ENCODE measurements at places on chromosomes 4 and X.

DNA sequence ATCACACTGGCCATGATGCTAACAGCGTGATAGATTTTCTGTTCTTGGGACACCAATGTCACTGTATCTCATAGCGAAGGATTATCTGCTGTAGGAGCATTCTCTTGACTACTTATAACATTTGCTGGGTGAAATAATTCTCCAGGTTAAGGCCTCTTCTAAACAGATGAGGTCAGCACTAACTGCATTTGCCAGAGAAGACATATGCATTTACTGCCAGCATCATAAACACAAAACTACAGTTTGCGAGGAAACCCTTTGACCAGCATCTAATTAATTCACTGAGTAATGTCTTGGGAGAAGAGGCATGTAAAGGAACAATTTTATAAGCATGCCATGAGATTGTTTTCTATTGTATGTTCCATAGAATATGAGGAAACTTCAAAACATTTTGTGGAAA lies 13.9 kb downstream of the TBC1D1 start:
- DNase-seq: no peak

- no peak for DNase-seq
Observed at GRCh38 chr4:168877511-168878491, 132.3 kb downstream of the CBR4 start.

- DNase-seq: peak; percentile 36
Observed at GRCh38 chr4:74133786-74134499, 24.0 kb upstream of the MTHFD2L start.

DNA sequence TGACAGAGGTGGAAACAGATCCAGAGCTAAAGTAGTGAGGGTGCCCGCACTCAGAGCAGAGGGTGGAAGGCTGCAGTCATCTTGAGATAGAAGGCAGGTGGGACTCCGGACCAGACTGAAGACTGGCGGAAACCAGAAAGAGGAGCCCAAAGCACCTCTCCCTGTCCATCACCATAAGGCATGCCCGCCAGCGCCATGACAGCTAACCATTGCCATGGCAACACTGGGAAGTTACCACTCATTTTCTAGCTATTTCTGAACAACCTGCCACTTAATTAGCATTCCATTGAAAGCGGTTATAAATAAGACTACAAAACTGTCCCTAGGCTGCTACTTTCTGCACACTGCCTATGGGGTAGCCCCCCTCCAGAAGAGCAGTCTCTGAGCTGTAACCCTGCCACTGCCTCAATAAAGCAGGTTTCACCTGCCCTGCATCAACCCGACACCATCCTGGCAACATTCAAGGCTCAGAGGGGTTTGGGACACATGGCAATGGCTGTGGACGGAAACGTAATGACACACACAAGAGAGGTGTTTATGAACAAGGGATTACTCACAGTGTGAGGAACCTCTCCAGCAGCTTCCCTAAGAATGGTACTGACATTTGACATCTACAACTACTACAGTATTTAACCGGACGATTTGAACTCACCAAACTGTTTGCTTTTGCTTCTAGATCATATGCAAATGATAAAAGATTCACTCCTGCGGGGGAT lies 27.8 kb upstream of the FGFBP2 start:
- no peak for DNase-seq

GRCh38 chr4:48360285-48361011 lies 19.1 kb downstream of the SLAIN2 start:
- DNase-seq: no peak

DNA sequence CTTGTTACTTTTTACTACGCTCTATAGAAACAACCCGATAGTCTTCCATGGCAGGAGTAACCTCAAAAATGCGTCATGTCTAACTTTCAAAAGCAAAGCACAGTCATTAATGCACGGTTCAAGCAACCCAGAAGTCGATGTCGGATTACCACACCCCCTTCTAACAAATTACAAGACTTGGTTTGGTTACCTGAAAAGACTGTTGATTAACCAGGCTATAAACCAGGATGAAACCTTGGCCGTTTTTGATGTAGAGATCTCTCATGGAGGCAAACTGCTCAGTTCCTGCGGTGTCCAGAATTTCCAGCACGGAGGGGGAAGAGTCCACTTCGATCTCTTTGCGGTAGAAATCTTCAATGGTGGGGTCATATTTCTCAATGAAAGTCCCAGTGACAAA lies 2.4 kb downstream of the RAP2C start:
- no peak for DNase-seq

GRCh38 chrX:63708801-63709200 lies 76.2 kb downstream of the ARHGEF9 start:
- no peak for DNase-seq

DNA sequence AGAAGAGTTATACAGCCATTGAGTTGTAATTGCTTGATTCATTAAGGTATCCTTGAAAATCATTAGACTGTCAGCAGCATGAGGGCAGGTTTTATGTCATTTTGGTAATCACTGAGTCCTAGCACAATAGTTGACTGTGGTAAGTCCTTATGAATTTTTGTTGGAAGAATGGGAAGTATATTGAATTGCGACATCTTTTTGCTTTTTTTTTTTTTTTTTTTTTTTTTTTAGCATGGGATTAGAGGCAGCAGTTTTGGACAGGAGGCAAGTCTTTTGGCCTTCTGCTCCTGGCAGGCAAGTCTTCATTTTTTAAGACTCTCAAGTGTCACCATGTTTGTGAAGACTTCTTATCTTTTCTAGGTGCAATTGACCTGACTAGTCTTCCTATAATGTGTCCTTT lies 29.7 kb downstream of the PRRG1 start:
- DNase-seq: no peak

DNA sequence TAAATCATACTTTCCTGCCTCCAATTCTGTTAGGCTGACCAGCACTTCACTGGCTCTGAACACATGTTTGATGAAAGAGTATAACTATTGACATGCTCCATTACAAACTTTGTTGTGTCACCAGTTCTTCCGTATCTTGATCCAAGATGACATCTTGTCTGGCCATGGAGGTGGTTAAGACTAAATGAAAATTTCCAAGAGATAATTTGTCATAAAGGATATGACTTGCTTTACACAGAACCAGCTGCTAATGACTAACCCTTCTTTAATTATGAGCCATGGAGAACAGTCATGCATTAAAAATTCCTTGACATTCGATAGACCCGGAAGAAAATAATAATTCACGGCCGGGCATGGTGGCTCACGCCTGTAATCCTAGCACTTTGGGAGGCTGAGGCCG lies 17.7 kb upstream of the N4BP2 start:
- DNase-seq: no peak

GRCh38 chr4:53477636-53478035 lies 100.2 kb downstream of the FIP1L1 start:
- no peak for DNase-seq

DNA sequence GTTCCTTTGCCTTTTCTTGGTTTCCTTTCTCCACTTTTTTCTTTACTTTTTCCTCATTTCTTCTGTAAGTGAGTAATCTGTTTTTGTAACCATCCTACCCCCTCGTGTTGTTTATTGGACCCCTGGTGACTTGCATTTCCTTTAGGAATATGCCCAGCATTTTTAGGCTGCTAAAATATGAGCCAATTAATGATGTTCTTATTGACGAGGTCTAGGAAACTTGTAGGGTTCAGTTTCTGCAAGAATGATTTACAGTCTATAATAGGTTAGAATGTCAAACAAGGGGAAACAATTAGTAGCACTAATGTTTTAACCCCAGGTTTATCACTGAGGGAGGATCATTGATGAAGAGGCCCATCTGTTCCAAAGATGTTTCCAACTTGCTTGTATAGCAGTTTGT lies 79.0 kb downstream of the CPE start:
- DNase-seq: no peak

DNA sequence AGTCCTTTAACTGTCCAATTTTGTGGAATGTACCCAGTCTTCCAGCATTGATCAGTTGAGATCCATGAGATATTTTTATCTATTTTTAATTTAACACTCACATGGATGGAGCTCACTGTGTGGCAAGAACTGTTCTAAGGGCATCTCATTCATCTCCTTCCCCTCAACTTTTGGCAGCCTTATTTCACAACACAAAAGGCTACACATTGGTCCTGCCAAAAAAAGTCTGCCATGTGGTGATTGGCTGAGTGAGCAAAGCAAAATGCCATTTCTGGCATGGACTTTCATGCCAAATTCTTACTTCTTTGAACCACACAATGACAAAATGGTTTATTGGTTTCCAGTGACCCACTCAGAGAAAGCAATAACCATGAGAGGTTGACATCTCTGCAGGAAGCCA lies 171.6 kb upstream of the MAP3K15 start:
- no peak for DNase-seq

- no peak for DNase-seq
Observed at GRCh38 chr4:165360985-165361670, 17.7 kb upstream of the CPE start.

DNA sequence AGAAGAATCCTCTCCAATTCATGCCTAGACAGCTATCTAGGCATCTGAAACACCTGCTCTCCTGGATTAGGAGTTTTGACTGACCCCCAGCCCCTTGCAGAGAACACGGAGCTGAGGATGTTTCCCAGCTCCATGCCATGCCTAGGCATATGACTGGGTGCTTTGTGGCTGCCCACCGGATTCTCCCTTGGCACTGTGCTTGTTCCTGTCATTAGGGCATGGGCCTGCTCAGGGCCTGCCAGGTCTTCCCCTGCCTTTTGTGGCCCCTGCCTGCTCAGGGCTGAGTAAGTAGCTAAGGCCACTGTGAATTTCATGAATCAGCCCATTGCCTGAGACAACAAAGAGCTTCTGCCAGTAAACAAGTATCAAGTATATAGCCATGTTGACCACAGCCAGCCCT lies 867.4 kb downstream of the TECRL start:
- DNase-seq: no peak

- no peak for DNase-seq
Observed at GRCh38 chr4:16083241-16084191, at the start of gene PROM1. Gene PROM1 (minus strand): TSS chr4:16084023. CDS start chr4:16075906, 8,117 bp downstream.

- no peak for DNase-seq
Observed at GRCh38 chr4:123830930-123831329, 434.3 kb downstream of the SPRY1 start.

DNA sequence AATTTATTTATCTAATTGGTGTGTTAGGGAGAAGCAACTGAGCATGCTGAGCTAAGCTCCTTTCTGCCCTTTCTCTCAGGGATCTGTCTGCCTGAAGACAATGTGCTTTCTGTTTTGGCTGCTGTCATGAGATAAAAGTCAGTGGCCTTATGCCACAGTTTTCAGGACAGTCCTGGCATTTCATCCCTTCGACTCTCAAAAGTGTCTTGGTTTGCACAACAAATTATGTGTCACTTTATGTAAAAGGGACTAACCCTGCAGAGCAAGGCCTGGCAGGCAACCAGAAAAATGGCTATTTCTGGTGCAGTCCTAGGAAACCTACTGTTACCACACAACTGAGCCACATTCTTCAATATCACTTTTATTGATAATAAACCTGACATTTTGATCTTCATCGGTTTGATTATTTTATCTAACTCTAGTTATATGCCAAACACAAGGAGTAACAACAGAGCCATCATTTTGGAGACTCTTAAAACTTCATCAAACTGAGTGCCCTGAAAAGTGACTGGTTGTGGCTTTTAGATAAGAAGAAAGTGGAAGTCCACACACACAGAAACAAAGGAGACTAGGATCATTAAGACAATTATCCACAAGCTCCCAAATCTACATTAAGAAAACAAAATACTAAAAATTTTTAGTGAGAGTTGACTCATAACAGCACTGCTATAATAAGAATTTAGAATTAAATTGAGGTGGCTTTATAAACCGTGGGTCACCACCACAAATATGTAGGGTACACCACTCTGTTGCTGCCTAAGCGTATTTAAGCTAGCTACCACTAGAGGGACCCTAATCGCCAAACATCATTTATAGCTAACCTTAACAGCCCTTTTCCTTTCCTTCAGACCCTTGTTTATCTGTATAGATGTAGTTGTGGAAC lies 95.9 kb upstream of the PTPN13 start:
- peak; percentile 34 for DNase-seq

DNA sequence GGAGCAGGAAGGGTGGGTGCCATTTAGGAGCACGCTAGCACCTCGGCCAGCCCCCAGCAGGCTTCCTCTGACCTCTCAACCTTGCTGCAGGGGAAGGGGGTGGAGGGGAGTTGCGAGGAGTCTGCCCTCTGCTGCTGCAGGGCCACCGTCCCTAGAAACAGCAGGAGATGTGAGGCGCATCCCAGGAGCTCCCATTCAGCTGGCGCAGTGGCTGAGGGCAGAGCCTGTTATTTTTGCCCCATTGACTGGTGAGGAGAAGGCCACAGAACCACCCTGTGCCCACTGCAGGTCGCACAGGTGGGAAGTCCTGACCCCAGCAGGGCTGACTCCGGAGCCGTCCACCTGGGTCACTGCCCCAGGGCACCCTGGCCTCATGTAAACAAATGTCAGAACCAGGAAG lies 8.0 kb downstream of the PDE6B start:
- DNase-seq: no peak

DNA sequence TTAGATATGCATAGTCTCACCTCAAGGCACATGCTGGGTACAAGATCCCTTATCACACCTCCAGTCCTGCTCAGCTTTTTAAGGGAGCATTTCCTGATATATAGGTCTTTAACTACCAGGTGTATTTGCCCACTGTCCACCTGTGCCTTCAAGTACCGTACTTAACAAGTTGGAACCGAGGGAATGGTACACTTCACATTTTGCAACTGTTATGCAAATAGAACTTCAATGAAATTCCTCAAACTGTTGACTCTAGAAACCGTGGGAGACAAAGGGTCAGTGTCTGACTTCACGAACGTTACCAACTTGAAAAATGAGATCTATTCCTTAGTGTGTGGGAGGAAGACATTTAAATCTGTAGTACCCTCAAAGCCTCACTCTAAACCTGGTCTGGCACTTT lies 5.2 kb downstream of the TRIM2 start:
- DNase-seq: no peak

GRCh38 chrX:133188631-133189030 lies 29.5 kb downstream of the TFDP3 start:
- no peak for DNase-seq

DNA sequence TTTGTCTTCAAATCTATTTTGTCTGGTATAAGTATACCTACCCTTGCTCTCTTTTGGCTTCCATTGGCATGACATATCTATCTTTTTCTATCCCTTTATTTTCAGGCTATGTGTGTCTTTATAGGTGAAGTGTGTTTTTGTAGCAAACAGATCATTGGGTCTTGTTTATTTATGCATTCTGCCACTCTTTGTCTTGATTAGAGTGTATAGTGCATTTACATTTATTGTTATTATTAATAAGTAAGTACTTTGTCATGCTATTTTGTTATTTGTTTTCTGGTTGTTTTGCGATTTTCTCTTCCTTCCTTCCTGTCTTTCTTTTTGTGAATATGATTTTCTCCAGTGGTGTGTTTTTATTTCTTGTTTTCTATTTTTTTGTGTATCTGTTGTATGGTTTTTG lies 188.6 kb downstream of the GLUD2 start:
- no peak for DNase-seq

DNA sequence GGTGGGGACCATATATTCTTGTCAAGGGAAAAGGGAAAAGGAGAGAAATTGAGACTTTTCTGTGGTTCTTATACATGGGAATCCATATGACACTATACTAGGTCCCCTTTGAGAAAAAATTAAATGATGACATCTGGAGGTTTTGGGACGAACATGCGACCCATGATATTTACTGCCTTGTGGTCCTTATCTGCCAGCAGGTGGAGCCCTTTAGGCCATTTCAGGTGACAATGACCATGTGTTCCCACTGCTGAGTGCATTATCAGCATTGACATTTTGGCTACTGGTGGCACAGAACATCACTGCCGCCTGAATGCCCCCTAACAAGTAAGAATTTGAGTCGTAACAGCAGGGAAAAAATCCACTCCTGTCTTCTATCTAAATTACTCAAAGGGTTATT lies 843.4 kb downstream of the FSTL5 start:
- no peak for DNase-seq

- DNase-seq: no peak
Observed at GRCh38 chr4:174217273-174218126, 66.0 kb downstream of the FBXO8 start.

GRCh38 chr4:143359644-143360193 lies 23.0 kb downstream of the GAB1 start:
- no peak for DNase-seq

Data from NCI-H1417 treated with DMSO at 0.1 percent for 48 hours (cell line).